ENCODE measurements at places on chromosomes 12 and 14.
A peak's percentile ranks its signal among the peaks of the same experiment; 100 is the strongest.

- H3K36me3 ChIP-seq, result no peaks in the 10 kb centered on the region
- H3K27ac ChIP-seq, result no peak overlapping the region
- H3K4me3 ChIP-seq, result no peak overlapping the region
- peak; percentile 59 for DNase-seq
Measured at GRCh38 chr12:26028953-26029735, 70.7 kb downstream of the RASSF8 start.

GRCh38 chr12:127781336-127781735 lies 485.6 kb upstream of the TMEM132C start:
- H3K27ac ChIP-seq, result no peak overlapping the region
- H3K36me3 ChIP-seq, result no peaks in the 10 kb centered on the region
- no peaks in the 10 kb centered on the region for H3K27me3 ChIP-seq
- peaks cover 20% of the 10 kb centered on the region for H3K4me1 ChIP-seq
- no peak for DNase-seq

GRCh38 chr14:102556098-102556677 lies 36.3 kb upstream of the RCOR1 start:
- H3K27me3 ChIP-seq, result no peaks in the 10 kb centered on the region
- no peak overlapping the region for H3K4me3 ChIP-seq
- H3K27ac ChIP-seq, result no peak overlapping the region
- no peak for DNase-seq
- H3K4me1 ChIP-seq, result no peaks in the 10 kb centered on the region
- no peaks in the 10 kb centered on the region for H3K36me3 ChIP-seq

GRCh38 chr12:19110221-19110940 lies 19.2 kb upstream of the PLEKHA5 start:
- no peak overlapping the region for H3K4me3 ChIP-seq
- H3K36me3 ChIP-seq, result no peaks in the 10 kb centered on the region
- no peaks in the 10 kb centered on the region for H3K27me3 ChIP-seq
- no peak for DNase-seq

- DNase-seq, result peak; percentile 34
- peaks cover 39% of the 10 kb centered on the region for H3K4me1 ChIP-seq
- peaks cover 80% of the 10 kb centered on the region for H3K27me3 ChIP-seq
Measured at GRCh38 chr14:58637040-58637390, 747 bp upstream of the DACT1 start.
